Adrenal gland (tissue), 19 donors: ENCODE measurements at places on chromosomes 2 and 18. TPM values are rescaled to one million over a fixed set of nuclear protein-coding genes. Genes with fewer than 3 reads are reported as not detected.

GRCh38 chr2:26251893-26252292 lies 7.2 kb downstream of the HADHB start:
- peaks cover 24% of the 10 kb centered on the region for H3K4me1 ChIP-seq
- H3K4me3 ChIP-seq: no peak overlapping the region
- peak; percentile 79 for DNase-seq
- H3K27ac ChIP-seq: no peak overlapping the region
- no peaks in the 10 kb centered on the region for H3K27me3 ChIP-seq

DNA sequence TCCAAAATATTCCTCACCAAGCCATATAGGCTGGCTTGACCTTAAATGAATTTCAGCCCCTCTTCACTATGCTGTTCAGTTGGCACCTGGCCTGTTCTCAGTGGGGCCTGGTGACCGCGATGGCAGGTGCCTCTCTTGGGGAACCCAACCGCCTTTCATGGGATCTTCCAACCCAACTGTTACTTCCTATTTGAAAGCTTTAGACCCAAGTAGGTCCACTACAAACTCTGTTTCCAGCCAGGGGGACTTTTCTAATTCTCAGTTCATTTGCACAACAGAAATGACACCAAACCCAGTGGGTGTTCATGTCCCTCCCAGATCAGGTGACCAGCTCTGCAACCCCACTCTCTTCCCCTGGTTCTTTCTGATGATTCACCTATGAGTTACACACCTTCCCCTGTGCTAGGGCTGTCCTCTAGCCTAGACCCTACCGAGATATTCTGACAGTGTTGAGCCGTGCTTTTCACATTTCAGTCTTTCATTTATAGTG lies 35.6 kb upstream of the NDUFV2 start:
- no peaks in the 10 kb centered on the region for H3K27me3 ChIP-seq
- H3K36me3 ChIP-seq: no peaks in the 10 kb centered on the region
- H3K27ac ChIP-seq: no peak overlapping the region
- DNase-seq: no peak
- no peak overlapping the region for H3K4me3 ChIP-seq

DNA sequence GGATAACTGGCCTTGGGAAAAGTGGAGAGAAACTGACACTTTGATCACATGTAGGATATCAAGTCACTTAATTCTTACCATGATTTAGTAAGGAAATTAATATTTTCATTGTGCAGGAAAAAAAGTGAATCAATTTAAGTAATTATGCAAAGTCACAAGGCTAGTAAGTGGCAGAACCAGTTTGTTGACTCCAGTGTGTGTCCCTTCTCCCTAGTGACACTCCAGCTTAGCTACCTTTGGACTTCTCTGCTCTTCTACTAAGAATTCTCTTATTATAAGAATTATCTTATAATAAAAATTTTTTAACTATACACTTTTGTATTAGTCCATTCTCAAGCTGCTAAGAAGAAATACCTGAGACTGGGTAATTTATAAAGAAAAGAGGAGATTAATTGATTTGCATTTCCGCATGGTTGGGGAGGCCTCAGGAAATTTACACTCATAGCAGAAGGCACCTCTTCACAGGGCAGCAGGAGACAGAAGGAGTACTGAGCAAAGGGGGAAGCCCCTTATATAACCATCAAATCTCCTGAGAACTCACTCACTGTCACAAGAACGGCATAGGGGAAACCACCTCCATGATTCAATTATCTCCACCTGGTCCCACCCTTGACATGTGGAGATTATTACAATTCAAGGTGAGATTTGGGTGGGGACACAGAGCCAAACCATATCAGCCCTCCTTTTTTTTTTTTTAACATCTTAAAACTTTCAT lies 13.6 kb downstream of the COL4A4 start:
- DNase-seq: no peak
- H3K27me3 ChIP-seq: no peaks in the 10 kb centered on the region
- H3K4me1 ChIP-seq: no peaks in the 10 kb centered on the region
- H3K36me3 ChIP-seq: no peaks in the 10 kb centered on the region
- H3K27ac ChIP-seq: no peak overlapping the region
- no peak overlapping the region for H3K4me3 ChIP-seq

GRCh38 chr2:1621501-1621900 lies 122.8 kb downstream of the PXDN start:
- no peaks in the 10 kb centered on the region for H3K4me1 ChIP-seq
- no peaks in the 10 kb centered on the region for H3K36me3 ChIP-seq
- H3K27ac ChIP-seq: no peak overlapping the region
- H3K4me3 ChIP-seq: no peak overlapping the region
- no peaks in the 10 kb centered on the region for H3K27me3 ChIP-seq

- no peaks in the 10 kb centered on the region for H3K36me3 ChIP-seq
- peak overlapping the region; percentile 86 for H3K27ac ChIP-seq
- H3K4me3 ChIP-seq: peak overlapping the region; percentile 69
- no peaks in the 10 kb centered on the region for H3K4me1 ChIP-seq
Observed at GRCh38 chr2:30232801-30233130, 1.4 kb downstream of the LBH start.

GRCh38 chr18:31610286-31611205 lies 18.9 kb downstream of the TTR start:
- no peak overlapping the region for H3K4me3 ChIP-seq
- no peak overlapping the region for H3K27ac ChIP-seq
- no peaks in the 10 kb centered on the region for H3K36me3 ChIP-seq
- no peaks in the 10 kb centered on the region for H3K27me3 ChIP-seq

GRCh38 chr2:26483027-26483326 lies 5.1 kb upstream of the OTOF start:
- peak overlapping the region; percentile 89 for H3K27ac ChIP-seq
- H3K36me3 ChIP-seq: no peaks in the 10 kb centered on the region
- DNase-seq: no peak
- H3K4me1 ChIP-seq: peaks cover 39% of the 10 kb centered on the region

DNA sequence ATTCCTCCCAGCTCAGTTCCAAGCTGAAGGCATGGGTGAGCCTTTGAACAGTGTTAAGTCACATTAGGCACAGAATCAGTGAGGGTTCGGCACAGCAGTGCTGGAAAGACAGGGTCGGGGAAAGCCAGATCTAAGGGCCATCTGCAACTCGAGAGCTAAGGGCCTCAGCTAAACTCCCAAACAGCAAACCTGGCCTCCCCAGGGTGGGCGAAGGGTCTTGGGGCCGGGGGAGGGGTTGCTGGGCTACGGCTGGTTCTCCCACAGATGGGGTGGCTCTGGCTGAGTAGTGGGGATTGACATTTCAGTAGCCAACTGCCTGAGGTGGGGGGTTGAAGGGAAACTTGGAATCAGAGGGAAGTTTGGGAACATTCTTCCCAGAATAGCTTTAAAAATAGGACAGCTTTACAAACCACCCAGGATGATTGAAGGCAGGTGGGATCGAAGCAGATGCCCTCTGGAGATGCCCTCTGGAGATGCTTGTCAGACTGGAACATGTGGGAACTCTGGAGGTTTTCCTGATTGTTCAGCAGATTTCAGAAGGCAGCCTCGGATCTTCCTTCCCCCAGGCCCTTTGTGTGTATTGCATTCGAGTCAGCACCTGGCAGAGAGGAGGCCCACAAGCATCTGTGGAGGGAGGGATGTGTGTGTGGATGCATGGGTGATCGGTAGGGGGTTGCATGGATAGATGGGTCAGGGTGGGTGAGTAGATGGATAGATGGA lies 156.4 kb downstream of the SMAD7 start:
- H3K27me3 ChIP-seq: no peaks in the 10 kb centered on the region
- no peak overlapping the region for H3K27ac ChIP-seq
- DNase-seq: peak; percentile 46
- no peak overlapping the region for H3K4me3 ChIP-seq

GRCh38 chr2:28828382-28828781 lies 17.7 kb downstream of the SPDYA start:
- no peaks in the 10 kb centered on the region for H3K27me3 ChIP-seq
- H3K36me3 ChIP-seq: no peaks in the 10 kb centered on the region
- H3K4me1 ChIP-seq: no peaks in the 10 kb centered on the region
- H3K4me3 ChIP-seq: no peak overlapping the region

DNA sequence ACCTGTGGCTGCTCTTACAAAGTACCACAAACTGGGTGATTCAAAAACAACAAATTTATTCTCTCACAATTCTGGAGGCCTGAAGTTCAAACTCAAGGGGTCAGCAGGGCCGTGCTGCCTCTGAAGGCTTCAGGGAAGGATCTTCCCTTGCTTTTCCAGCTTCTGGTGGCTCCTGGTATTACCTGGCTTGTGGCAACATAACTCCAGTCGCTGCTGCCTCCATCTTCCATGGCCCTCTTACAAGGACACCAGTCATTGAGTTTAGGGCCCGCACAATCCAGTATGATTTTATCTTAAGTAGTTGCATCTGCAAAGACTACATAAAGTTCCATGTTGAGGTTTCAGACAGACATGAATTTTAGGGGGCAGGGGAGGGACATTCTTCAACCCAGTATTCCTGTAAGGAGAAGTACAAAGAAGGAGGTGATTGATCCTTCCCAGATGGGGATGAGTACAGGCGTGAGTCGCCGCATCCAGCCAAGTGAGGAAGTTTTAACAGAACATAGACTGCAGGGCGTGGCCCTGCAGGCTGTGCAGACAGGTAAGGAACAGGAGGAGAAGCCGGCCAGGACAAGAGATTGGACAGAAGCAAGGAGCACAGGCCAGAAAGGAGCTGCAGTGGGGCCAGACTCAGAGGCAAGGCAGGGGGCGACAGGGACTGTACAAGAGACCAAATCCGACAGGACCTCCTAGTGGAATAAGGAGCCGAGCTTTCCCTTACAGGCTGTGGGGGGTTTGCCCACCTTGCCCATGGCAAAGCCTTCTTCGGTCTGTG lies 44.4 kb upstream of the BZW1 start:
- H3K36me3 ChIP-seq: no peaks in the 10 kb centered on the region
- no peaks in the 10 kb centered on the region for H3K27me3 ChIP-seq
- no peak overlapping the region for H3K27ac ChIP-seq
- H3K4me3 ChIP-seq: no peak overlapping the region
- no peak for DNase-seq
- no peaks in the 10 kb centered on the region for H3K4me1 ChIP-seq

- H3K36me3 ChIP-seq: no peaks in the 10 kb centered on the region
- H3K27me3 ChIP-seq: no peaks in the 10 kb centered on the region
- no peak for DNase-seq
Observed at GRCh38 chr2:24163186-24163585, 11.7 kb upstream of the FAM228A start.

- no peak for DNase-seq
- no peaks in the 10 kb centered on the region for H3K4me1 ChIP-seq
Observed at GRCh38 chr18:47490882-47491281, 239.4 kb upstream of the SKOR2 start.

DNA sequence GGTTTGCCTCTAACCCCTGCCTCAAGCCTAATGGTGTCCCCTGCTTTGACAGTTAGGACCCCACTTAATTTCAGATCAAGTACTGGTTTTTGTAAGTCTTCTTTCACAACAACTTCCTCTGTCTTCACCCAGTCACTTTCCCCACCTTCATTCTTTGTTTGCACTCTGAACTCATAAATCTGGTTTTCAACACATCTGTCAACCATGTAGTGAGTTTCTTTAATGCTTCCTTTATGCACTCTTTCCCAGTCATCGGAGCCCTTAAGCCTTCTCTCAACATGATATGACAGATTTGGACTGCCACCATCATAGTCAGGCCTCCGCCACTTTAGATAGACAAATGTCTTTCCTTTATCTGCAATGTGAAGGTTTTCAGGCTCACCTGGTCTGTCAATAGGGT lies 109.1 kb downstream of the PLEKHA3 start:
- H3K36me3 ChIP-seq: no peaks in the 10 kb centered on the region
- H3K4me3 ChIP-seq: no peak overlapping the region
- H3K27me3 ChIP-seq: no peaks in the 10 kb centered on the region

DNA sequence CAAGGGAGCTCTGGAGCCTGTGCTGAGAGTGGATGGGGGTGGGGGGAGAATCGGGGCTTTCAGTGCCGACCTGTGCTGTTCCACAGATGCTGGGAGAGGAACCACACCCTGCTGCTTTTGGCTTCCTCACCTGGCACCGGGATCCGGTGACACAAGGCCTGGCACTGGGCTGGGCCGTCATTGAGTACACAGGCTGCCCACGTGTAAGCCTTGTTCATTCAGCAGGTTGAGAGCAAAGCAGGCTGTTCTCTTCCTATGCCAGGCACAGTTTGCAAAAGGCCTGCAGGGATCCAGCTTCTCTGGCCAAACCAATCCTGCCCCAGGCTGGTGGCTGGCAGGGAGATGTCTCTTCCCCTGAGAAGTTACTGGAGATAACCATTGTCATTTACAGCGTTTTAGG lies 17.1 kb downstream of the TRIB2 start:
- peaks cover 17% of the 10 kb centered on the region for H3K4me1 ChIP-seq
- DNase-seq: no peak
- H3K27me3 ChIP-seq: no peaks in the 10 kb centered on the region
- no peak overlapping the region for H3K27ac ChIP-seq
- no peak overlapping the region for H3K4me3 ChIP-seq
- peaks cover 62% of the 10 kb centered on the region for H3K36me3 ChIP-seq

GRCh38 chr2:98102878-98103277 lies 15.9 kb downstream of the VWA3B start:
- H3K4me3 ChIP-seq: no peak overlapping the region
- DNase-seq: no peak
- no peaks in the 10 kb centered on the region for H3K27me3 ChIP-seq
- H3K36me3 ChIP-seq: no peaks in the 10 kb centered on the region
- H3K27ac ChIP-seq: no peak overlapping the region
- no peaks in the 10 kb centered on the region for H3K4me1 ChIP-seq

DNA sequence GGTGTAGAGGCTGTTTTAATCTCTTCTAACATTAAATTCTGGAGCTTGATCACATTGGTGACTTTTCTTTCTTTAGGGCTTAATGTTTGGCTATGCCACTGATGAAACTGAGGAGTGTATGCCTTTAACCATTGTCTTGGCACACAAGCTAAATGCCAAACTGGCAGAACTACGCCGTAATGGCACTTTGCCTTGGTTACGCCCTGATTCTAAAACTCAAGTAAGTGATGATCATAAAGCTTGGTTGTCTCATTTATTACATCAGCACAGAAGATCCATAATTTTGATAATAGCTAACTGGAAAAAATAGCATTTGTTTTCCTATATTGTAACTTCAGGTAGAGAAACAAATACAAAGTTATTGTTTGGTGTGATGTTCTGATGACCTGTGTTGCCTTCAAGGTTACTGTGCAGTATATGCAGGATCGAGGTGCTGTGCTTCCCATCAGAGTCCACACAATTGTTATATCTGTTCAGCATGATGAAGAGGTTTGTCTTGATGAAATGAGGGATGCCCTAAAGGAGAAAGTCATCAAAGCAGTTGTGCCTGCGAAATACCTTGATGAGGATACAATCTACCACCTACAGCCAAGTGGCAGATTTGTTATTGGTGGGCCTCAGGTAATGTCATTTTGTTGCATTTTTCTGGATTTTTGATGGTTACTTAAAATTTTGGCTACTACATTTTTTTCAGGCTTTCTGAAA lies 2.9 kb downstream of the MAT2A start:
- peaks cover 60% of the 10 kb centered on the region for H3K36me3 ChIP-seq
- no peaks in the 10 kb centered on the region for H3K27me3 ChIP-seq
- H3K4me1 ChIP-seq: peaks cover 49% of the 10 kb centered on the region

GRCh38 chr2:53575721-53576124 lies 191.9 kb upstream of the CHAC2 start:
- H3K4me1 ChIP-seq: no peaks in the 10 kb centered on the region
- DNase-seq: no peak
- no peak overlapping the region for H3K27ac ChIP-seq
- H3K4me3 ChIP-seq: no peak overlapping the region
- no peaks in the 10 kb centered on the region for H3K36me3 ChIP-seq

The SRD5A2 gene
- total RNA-seq: not detected

The DPYSL5 gene
- total RNA-seq: not detected

The SCG2 gene
- total RNA-seq: 1.1 TPM

The RAB1A gene
- total RNA-seq: 125 TPM

The HS1BP3 gene
- total RNA-seq: 43.2 TPM

The CIB4 gene
- not detected for total RNA-seq

The ZAP70 gene
- 2.1 TPM for total RNA-seq

The PARD6G gene
- 1.7 TPM for total RNA-seq

The LYG1 gene
- not detected for total RNA-seq
